Right ventricle myocardium inferior (tissue), 1 donor: ENCODE measurements at places on chromosomes 3 and 15. TPM values are rescaled to one million over a fixed set of nuclear protein-coding genes. Genes with fewer than 3 reads are reported as not detected.

DNA sequence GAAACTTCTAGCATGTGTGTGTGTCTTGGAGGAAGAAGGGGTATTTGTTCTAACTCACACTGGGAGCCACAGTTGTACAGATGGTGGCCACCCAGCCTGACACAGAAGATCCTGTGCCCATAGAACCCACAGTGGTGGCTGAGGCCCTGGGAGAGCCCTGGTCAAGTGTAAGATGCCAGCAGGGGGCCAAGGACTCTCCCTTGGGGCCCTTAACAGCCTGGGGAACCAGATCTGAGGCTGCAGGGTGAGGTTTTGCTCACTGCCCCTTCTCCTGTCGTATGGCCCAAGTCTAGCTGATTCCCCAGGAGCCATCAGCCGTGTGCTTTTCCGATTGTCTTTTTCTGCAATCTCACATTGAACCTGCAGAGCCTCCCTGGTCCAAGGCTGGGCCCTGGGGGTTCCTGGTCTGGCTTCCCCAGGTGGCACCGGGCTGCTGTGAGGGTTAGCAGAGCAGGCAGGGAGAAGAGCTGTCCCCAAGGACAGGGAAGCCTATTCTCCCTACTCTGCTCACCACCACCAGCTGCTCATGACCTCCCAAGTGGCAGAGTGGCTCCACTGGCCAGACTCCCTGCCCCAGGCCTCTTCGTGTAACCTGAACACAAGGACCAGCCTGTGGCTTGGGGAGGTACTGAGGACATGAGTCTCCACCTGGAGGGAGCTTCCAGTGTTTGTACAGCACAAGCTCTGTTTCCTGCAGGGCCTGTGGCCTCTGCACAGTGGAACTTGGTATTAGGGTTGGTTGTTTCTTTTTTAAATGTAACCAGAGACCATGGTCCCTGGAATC, 51.9 kb downstream of the CA12 start:
- no peak for DNase-seq

DNA sequence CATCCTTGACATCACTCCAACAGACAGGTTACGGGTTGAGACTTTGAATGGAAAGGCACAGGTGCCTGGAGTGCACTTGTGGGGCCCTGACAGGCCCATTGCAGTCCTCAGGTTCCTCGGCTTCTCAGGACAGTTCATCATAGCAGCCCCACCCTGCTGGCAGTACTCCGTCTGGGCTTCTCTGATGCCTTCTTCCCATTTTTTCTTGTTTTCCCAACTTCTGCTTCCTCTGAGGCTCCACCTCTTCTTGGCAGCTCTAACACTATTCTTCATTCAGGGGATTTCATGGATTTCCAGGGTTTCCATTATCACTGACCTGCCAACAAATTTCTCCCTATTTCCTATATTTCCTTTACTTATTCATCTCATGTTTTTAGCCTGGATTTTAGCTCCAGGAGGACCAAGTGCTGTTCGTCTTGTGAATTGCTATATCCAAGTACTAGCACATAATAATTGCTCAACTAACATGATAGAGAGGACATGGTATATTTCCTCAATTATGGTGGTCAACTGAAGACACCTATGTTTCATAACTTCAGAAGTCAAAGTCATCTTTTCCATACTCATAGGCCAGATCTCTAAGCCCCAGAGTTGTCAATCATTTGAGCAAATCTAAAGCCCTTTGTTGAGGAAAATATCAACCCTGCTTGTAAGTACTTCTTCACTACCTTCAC, 16.2 kb downstream of the NCEH1 start:
- no peak for DNase-seq

DNA sequence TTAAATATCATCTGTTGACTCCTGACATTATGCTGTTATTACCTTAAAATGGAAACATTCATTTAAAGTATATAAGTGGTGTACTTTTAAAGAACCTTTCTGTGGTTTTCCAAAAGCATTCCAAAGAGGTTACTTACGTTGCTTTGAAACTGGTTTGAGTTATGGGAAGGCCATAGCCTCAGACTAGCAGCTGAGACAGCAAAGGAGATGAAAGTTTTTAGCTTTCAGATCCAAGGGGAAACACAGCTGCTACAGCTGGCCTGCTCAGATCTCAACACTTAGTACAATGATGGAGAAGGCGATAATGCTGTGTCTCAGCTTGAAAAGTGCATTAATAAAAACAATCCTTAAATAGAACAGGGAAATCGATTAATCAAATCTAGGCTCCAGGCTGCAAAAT, 921.1 kb downstream of the ROBO1 start:
- no peak for DNase-seq

DNA sequence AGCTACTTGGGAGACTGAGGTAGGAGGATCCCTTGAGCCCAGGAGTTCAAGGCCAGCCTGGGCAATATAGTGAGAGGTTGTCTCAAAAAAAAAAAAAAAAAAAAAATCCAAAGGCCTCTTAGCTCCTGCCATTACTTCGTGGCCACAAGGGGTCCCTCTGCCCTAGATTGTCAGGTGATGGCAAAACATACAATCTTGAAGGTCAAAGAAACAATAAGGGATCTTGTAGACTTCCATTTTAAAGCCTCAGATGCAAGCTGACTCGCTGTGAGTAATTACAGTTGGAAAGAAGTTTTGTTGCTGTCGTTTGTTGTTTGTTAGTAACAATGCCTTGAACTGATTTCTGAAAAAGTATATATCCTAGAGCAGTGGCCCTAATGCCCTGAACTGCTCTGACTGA, 55.9 kb upstream of the PLCL2 start:
- DNase-seq, result no peak

DNA sequence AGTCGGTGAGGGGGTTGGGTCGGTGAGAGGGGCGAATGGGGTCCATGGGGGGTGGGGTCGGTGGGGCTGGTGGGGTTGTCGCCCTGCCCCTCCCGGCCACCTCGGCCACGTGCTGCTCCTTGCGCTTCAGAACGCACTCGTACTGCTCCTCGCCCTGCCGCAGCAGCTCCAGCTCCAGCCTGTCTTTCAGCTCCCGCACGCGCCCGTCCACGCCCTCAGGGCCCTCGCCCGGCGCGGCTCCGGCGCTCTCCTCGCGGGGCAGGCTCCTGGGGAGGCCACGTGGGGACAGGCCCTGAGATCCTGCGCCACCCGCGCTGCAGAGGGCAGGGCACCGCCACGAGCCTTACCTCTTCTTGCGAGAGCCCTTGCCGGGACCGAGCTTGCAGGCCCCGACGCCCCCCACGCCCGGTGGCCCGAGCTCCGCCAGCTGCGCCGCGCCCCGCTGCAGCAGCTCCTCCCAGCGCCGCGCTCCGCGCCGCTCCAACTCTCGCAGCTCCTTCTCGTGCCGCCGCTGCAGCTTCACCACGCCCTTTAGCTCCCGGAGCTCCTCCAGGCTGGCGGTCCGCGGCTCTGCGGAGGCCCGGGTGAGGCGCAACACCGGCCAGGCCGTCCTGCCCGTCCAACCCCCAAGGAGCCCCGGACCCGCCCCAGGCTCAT, 8.2 kb upstream of the ANKRD63 start:
- peak; percentile 76 for DNase-seq

DNA sequence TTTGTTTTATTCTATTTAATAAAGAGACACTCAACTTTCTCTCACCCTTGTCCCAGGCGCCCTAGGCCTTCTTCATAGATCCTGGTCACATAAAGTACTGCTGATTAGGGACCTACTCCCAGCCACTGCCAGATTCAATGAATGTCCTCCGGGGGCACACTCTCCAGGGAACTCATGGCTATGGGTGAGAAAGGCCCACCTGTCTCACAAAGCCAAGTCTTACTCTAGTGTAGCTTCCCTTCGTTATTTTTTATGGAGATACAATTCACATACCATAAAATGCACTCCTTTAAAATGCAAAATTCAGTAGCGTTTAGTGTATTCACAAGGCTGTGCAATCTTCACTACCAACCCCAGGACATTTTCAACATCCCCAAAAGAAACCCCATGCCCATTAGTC, 87.8 kb downstream of the ADCY5 start:
- no peak for DNase-seq

DNA sequence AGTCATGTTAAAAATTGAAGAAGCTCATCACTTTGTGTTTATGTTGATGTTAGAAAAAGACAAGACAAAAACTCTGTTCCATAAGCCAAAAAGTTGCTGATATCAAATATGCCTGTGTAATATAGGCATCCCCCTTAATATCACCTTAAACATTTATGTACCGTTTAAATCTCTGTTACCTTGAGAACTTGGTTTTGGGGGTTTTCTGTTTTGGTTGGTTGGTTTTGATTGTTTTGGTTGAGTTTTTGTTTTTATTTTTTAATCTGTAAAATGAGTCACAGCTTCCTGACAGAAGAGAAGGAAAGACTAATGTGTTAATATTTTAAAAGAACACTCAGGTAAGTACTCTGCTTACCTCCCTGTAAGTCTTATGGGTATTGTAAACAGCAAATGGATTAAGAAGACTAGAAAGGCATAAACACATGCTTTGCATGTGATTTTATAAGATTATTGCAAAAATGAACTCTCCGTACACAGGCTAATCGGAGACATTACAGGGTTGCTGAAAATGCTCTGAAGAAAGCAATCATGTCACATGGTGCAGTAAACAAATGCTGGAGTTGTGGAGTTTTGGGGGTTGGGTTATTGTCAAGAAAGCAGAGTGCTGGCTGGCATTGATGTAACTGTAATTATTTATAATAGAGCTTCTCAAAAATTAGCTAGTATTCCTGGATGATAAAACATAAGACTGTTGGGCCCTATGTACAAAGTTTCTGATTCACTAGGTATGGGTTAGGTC, 69.5 kb upstream of the MBNL1 start:
- no peak for DNase-seq

- DNase-seq, result no peak
Measured at GRCh38 chr3:41202834-41203345, 3.6 kb downstream of the CTNNB1 start.

GRCh38 chr15:60083318-60083717, 79.2 kb downstream of the FOXB1 start:
- DNase-seq, result no peak

GRCh38 chr3:64266983-64267382, 41.7 kb upstream of the PRICKLE2 start:
- no peak for DNase-seq

GRCh38 chr3:130084436-130084980, 2.9 kb downstream of the ALG1L2 start:
- DNase-seq, result no peak

DNA sequence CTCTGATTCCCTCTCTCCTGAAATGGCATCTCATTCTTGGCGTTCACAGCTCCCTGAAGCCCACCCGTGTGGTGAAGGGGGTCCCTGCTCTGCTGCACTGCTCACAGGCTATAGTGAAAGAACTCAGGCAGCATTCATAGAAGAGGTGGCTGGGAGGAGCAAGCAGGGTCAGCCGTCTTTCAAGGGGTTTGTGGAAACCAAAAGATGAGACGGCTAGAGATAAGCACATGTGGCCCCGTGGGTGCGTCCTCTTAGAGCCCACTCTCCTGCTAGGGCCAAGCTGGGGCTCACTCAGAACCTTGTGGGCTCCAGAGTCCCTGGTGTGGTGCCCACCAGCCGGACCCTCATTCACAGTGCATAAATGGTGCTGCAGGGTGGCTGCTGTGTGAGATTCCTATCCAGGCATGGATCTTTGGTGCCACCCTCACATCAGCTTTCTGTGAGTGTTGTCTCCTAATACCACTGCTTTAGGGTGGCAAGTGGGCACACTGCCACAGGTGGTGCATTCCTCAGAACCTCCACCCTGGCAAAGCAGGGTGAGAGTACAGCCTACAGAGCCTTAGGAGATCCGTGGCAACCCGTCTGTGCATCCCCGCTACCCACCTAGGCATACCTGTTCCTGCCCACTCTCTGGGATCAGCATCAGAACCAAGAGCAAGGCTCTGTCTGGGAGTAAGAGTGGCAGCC, 11.2 kb upstream of the SEMA4B start:
- DNase-seq, result no peak

- peak; percentile 90 for DNase-seq
Measured at GRCh38 chr3:14633819-14634424, 17.6 kb upstream of the CCDC174 start.

DNA sequence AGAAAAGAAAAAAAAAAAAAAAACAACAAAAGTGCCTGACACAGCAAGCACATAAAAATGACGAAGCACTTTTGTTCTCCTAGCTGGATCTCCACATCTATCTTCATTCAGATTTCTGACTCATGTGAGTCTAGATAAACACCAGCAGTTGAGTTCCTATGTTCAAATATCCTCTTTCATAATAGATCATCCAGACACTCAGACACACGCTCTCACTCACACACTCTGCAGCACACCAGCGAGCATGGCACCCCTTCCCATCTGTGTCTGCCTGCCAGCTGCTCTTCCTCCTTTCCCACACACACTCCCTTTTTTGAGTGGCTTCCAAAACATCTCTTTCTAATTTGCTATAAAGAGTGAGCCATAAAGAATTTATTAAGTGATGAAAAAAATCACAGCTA, 19.8 kb upstream of the CELF6 start:
- no peak for DNase-seq

GRCh38 chr3:14441240-14441919, 39.0 kb downstream of the SLC6A6 start:
- DNase-seq, result no peak

- DNase-seq, result no peak
Measured at GRCh38 chr3:47855461-47856383, 52.8 kb downstream of the DHX30 start.

DNA sequence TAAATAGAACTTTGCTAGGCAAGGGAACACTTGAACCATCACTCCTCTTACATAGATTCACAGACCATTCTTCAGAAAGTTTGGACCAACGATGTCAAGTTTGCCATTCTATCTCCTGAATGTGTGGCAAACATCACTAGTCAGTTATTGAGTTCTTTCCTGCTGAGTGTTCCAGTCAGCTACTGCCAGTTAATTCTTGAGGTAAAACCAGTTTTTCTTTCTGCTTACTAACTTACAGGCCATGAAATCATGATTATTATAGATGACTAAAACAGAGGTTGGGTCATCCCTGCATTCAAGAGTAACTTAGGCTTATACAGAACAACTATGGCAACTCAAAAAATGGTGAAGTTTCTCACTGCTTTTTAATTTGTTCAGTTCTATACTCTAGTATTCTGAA, 88.2 kb downstream of the AP4E1 start:
- no peak for DNase-seq

DNA sequence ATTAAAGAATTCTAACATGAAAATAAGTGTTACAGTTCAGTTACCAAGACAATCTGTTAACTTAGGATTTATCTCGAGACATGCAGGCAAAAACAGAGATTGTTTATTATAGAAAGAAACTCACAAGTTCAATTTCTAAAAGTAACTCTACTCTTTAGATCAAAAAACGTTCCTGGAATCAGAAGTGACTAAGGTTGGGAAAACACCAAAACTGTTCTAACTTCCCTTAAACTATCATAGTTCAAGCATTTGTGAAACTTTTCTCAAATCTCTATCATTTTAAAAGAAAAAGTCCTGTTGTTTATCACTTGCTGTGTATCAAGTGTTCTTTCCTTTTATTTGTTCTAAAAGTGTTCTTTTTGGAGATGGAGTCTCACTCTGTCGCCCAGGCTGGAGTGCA, 8.7 kb downstream of the WDR82 start:
- DNase-seq, result no peak

GRCh38 chr3:112498914-112499711, at the start of gene BTLA:
BTLA (minus strand) TSS chr3:112499472; CDS start chr3:112499358, 114 bp downstream.
- no peak for DNase-seq

The MOBP gene
- not detected for total RNA-seq

The GOLGA8Q gene
- total RNA-seq, result 0.65 TPM

The LSAMP gene
- total RNA-seq, result 5.0 TPM

The KLF15 gene
- total RNA-seq, result 33.0 TPM

The EPHB3 gene
- 1.6 TPM for total RNA-seq

The SEMA4B gene
- 27.7 TPM for total RNA-seq

The TP63 gene
- total RNA-seq, result not detected

The OXNAD1 gene
- total RNA-seq, result 17.2 TPM

The INKA1 gene
- total RNA-seq, result 3.1 TPM

The SLC2A2 gene
- not detected for total RNA-seq
